ENCODE measurements at places on chromosomes 7 and 10.

DNA sequence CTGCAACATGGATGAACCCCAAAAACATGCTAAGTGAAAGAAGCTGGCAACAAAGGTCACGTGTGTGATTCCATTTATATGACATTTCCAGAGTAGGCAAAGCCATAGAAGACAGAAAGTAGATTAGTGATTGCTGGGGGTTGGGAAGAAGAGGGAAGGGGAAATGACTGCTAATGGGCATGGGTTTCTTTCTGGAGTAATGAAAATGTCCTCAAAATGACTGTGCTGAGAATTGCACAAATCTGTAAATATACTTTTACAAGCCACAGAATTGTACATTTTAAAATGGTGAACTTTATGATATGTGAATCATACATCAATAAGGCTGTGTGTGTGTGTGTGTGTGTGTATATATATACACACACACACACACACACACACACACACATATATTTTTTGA lies 15.8 kb downstream of the MMS19 start:
- DNase-seq: no peak

DNA sequence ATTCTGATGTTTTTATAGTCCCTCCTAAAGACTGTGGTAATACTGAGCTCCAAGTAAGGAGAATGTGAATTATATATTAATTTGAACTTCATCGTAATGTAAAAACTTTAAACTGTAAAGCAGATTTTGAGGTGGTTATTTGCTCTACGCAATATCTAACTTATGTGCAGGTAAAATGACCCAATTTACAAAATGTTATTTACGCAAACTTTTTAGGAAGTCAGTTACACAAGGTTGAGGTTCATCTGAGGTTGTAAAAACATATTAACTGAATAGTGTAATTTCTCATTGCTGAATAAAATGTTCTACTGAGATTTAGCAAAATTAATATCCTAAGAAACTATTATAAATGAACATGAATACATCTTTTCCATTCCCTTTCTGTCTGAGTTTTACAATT lies 15.8 kb downstream of the GLCCI1 start:
- no peak for DNase-seq

DNA sequence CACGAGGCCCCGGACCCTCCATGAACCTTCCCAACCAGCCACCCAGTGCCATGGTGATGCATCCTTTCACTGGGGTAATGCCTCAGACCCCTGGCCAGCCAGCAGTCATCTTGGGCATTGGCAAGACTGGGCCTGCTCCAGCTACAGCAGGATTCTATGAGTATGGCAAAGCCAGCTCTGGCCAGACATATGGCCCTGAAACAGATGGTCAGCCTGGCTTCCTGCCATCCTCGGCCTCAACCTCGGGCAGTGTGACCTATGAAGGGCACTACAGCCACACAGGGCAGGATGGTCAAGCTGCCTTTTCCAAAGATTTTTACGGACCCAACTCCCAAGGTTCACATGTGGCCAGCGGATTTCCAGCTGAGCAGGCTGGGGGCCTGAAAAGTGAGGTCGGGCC lies 90.6 kb upstream of the PDCD4 start:
- no peak for DNase-seq

DNA sequence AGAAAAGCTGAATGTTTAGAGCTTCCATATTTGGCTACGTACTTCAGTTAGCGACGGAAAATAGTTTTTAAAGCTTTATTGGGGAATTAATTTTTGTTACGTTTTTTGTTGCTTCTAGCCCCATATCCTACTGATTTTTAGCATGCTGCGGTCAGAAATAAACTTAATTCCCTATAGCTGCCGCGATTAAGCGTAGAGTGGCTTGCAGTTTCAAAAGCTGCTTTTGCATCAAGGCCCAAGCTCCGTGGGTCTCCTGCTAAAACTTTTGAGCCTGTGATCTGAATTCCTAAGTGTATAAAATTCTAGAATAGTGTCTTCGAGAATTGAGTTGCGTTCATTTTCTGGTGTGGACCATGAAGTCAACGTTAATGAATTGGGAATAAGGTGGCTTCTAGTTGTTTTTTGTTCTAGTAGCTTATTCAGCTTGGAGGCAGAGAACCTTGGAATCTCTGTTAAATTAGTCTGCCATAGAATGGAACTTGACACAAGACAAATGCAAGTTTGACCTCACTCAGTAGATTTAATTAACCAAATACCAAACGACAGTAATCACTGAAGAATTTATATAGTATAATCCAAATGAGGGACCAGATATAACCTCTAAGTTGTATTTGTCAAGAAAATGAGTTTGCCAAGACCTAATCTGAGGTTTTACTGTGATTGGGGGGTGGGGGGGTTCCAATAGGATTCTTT lies 977 bp downstream of the CALU start:
- DNase-seq: no peak

DNA sequence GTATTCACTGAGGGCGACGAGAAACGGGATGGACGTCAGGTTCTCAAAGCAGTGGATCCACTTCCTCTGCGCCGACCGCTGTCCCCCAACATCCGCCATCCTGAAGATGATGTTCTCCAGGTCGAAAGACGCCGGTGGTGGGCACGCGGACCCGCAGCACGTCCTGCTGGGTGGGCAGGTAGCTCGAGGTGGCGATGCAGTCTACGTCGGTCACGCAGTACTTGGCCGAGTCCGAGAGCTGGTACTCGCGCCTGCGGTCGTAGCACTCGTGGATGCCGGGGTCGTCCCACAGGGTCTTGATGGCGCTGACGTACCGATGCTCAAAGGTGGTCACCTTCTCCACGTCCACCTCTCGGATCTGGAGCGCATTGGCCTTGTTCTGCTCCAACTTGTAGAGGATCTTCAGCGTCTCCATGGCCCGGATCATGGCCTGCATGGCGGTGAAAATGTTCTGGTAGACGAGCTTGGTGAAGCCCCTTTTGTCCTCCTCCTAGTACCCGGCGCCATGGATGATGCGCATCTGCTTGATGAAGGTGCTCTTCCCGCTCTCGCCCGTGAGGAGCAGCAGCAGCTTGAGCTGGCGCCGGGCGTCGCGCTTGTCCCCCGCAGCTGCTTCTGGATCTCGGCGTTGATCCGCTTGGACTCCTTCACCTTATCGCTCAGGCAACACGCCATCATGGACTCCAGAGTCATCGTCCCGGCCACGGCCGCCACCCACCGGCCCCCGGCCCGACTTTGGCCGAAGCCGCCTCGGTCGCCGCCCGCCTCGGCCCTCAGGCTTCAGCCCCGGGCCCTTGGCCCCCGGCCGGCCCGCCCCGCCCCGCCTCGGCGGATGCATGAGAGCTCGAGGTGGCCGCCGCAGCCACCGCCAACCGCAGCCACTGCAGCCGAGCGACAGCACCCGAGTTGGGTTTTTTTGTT lies 122.9 kb upstream of the KCTD7 start:
- no peak for DNase-seq
